ENCODE measurements at places on chromosomes 2 and 18. TPM values are rescaled to one million over a fixed set of nuclear protein-coding genes. Genes with fewer than 3 reads are reported as not detected.

GRCh38 chr18:58727776-58728500, 56.7 kb downstream of the MALT1 start:
- no peak for DNase-seq

TMEM37 gene
- 0.27 TPM for total RNA-seq

DNA sequence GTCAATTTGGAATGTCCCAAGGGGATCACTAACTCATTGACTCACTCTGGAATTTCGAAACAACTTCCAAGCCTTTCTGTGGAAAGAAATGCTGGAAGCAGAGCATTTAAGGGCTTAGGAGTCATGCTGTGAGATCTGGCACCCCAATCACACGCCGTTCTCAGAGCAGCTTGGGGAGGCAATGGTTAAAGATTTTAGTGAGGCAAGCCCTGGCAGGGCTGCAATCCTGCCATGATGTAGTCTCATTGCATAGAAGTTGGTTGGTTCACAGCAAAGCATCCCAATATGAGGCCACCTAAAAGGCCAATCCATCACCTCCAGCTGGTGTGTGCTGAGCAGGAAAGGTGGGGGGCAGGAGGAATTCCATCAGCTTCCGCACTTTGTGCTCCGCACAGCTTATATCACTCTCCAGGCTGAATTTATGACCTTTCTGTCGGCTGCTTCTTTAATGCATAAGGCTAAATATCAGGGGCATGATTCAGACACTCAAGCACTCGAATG, 1043.9 kb upstream of the POU3F3 start:
- no peak for DNase-seq

CPO gene
- 2.6 TPM for total RNA-seq

DNA sequence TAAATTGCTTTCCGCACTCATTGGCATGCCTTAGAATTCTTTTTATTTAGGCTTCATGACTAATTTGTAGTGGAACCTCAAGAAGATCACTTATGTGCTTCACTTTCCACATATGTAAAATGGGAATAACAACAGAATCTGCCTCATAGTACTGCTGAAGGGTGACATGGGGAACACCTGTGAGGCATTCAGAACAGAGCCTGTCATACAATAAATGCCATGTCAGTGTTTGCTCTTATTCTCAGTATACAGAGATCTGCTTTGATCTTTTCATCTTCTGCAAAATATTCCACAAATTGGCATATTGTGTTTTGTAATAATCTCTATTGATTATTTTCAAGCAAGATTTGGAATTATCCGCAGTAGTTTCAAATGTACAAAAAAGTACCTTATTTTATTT, 17.4 kb upstream of the CPS1 start:
- no peak for DNase-seq

DNA sequence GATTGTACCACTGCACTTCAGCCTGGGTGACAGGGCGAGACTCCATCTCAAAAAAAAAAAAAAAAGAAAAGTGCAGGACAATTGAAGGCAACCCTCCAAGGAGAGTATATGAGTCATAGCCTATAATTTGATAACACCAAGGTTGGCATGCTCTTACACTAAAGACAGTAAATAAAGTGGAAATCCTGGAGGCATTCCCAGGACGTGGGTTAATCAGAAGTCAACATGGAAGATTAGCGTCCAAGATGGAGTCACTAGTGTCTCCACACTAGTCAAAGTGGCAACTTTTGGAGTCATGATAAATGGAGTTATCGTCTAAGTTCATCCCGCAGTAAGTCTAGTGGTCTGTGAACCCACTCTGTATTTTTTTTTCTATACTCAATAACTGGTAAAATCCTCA, 21.2 kb upstream of the UGGT1 start:
- DNase-seq = no peak

GRCh38 chr2:10350761-10351160, 48.1 kb downstream of the HPCAL1 start:
- no peak for DNase-seq

GRCh38 chr2:73215254-73215653, 1.2 kb downstream of the SMYD5 start:
- no peak for DNase-seq

DNA sequence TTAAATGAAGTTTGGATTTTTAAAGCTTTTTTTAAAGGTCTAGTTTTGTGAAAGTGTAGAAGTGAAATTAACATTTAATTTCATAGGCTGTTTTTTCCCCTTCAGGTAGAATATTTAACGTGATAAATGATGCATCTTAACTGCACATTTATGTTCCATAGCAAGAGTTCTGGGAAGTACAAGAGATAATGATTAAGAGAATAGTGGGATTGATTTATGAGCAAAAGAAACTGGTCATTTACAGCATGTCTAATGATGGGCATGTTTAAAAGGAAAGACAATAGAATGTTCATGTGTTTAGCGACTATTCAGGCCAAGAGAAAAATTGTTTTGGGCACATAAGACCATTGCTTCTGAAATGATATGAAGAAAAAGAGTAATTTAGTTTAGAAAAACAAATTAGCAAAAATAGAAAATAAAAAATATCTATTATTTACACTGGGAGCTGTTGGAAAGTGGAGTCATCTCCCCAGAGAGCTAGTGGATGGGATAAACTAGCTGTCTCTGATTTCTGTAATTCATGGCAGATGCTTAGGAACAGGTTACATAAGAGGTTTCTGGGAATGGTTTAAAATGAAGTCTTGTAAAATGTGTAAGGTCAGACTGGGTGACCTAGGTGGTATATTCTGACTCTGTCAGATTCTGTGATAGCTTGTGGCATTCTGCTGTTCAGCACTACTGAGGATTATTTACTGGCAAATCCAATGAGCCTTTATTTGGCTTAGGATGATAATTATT, 60.7 kb downstream of the WDR7 start:
- DNase-seq = no peak

DNA sequence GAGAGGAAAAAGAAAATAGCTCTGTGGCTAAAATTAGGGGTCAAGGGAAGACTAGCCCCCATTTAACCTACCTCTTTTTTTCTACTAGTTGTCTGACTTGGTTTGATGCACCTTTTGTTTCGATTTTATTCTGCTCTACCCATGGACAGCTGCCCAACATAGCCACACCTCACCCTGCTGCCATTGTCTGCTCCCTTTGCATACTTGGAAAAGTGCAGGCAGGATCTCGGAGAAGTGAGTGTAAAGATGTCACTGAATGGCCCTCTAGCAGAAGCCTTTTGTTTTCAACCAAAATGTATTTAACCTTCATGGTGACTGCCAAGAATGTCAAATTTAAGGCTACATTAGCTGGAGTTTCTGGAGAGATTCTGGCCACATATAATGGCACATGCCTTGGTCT, 62.9 kb downstream of the SETBP1 start:
- no peak for DNase-seq

DNA sequence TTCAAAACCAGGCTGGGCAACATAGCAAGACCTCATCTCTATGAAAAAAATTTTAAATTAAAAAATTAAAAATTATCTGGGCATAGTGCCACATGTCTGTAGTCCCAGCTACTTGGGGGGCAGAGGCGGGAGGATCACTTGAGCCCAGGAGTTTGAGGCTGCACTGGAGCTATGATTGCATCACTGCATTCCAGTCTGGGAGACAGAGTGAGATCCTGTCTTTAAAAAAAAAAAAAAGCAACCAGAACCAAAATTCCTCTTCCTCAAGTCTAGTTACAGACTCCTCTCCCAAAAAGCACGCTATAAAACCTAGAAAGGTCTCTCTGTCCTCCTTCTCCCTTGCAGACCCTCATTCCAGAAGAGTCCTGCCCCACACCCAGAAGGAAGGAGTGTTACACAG, 23.9 kb downstream of the TNFAIP6 start:
- no peak for DNase-seq

GYPC gene
- total RNA-seq = 3.1 TPM

GRCh38 chr18:55833543-55833942, 245.6 kb upstream of the TCF4 start:
- DNase-seq = no peak

ZEB2 gene
- total RNA-seq = 465 TPM

DNA sequence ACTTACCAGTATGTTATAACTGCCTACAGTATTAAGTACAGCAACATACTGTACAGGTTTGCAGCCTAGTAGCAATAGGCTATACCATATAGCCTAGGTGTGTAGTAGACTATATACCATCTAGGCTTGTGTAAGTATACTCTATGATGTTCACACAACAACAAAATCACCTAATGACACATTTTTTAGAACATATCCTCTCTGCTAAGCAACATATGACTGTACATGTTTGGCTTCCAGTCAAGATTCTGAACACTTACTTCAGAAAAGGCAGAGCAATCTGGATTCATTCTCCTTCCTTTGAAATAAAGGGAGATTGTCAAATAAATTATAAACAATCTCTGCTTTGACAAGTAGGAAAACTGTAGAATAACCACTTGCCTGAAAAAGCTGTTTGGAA, 81.8 kb downstream of the EXOC6B start:
- DNase-seq = no peak

DNA sequence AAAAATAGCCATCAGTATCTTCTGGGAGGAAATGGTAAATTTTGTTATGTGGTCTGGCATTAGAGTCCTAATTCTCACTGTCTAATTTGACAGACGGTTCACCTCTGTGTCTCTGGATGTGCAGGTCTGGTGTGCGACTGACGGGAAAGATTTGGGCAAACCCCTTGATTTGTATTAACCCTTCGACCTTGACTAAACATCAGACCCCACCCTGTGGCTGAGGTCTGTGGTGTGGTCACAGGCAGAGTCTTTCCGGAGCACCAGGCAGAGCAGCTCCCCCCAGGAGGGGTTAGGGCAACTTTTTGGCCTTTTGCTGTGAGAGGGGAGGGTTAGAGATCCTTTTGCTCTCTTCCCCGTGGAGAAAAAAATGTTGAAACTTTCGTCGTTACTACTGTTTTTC, 6.4 kb downstream of the TWIST2 start:
- DNase-seq = no peak

DNA sequence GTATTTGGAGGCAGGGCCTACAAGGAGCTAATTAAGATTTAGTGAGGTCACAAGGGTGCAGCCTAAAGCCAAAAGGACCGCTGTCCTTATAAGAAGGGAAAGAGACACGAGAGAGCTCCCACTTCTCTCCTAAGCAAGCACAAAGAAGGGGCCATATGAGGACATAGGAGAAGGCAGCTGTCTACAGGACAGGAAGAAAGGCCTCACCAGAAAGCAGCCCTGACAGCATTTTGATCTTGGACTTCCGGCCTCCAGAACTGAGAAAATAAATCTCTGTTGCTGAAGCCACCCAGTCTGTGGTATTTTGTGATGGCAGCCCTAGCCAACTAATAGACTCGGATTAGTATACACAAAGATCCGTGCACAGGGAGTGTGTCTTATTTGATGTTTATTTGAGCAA, 139.7 kb downstream of the B3GNT2 start:
- no peak for DNase-seq

- DNase-seq = no peak
These were observed 825.4 kb downstream of the DCDC2C start for GRCh38 chr2:4528773-4529172.

DNA sequence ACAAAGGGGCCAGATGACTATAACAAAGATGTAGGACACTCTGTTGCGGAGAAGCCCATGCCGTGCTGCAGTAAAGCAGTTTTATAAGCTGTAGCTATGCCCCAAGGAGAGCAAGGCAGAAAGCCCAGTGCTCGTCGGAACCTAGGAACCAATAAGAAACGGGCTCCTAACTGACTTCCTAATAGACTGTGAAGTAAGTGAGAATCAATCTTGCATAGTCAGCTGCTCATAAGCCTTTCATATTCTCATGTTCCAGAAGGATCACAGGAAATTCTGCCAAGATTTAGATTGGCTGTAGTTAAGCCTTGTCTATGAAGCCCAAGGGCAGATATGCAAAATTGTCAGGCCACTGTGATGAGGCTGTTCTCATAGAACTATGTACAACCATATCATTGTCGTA, 98.4 kb downstream of the RTTN start:
- no peak for DNase-seq

VWA3B gene
- 0.20 TPM for total RNA-seq

- no peak for DNase-seq
These were observed 61.4 kb downstream of the GREB1L start for GRCh38 chr18:21303445-21303844.

DNA sequence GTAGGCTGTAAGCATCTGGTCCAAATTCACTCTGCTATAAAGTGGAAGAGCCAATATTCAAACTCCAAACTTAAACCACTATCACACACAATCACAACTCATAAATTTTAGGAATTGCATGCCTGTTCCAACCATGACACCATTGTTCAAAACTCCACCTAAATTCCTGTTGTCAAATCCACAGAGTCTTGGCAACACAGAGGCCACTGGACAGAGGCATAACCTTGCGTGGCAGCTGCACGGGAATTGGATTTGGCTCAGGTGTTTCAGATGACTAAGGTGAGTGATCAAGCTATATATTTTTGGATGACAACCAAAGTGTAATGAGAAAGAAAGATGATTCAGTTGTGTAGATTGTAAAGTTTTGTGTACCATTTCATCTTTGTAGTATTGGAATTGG, 422.7 kb upstream of the TNP1 start:
- DNase-seq = no peak

- DNase-seq = no peak
These were observed 215.4 kb upstream of the NRXN1 start for GRCh38 chr2:51247252-51247805.

DNA sequence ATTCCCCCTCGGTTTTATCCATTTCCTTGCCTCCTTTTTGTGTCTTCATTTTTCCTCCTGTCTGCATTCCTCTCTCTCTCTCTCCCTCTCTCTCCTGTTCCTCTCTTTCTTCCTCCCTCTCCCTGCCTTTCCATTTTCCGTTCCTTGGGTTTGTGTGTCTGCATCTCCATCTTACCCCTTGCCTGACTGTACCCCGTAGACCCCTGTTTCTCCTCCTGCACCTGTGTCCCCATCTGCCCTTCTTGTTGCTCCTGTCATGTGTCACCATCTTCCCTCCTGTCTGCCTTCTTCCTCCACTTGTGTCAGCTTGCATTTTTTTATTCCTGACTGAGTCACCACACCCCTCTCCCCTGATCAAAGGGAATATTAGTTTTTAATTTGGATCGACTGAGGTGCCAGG, 1.8 kb downstream of the CDK5R2 start:
- no peak for DNase-seq

DNA sequence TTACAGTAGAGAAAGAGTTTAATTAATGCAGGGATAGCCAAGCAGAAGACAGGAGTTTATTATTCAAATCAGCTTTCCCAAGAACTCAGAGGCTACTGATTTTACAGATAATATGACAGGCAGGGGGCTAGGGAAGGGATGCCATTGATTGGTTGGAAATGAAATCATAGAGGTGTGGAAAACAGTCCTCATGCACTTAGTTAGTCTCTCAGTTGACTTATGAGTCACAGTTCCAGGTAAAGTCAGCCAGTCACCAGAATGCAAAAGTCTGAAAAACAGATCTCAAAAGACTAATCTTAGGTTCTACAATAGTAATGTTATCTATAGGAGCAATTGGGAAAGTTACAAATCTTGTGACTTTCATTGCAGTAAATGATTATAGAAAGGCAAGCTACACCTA, 676.4 kb upstream of the CHAC2 start:
- DNase-seq = no peak

ANKRD62 gene
- 1.7 TPM for total RNA-seq

Data from dorsolateral prefrontal cortex (tissue), 122 donors.